ENCODE measurements at places on chromosomes 6 and 20.

GRCh38 chr6:71396410-71396801, 107.8 kb downstream of the OGFRL1 start:
- DNase-seq = no peak

- DNase-seq = no peak
Observed at GRCh38 chr20:24572140-24572539, 102.7 kb downstream of the SYNDIG1 start.

DNA sequence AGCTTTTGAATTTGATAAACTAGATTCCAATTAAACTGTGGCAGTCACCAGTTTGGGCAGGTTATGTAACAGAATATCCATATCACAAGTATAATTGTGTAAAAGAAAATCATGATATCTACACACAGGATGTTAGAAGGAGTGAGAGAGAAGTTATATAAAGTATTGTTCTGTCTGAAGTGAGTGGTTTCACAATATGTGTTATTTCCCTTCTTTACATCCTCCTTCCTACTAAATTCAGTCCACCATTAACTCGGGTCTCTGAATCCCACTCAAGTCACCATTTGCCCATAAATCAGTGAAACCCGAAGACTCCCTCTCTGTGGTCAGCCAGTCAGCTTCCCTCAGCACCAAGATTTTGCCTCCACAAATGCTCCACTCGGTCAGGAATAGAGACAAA, 796 bp downstream of the HLA-DQB1 start:
- DNase-seq = no peak

- no peak for DNase-seq
Observed at GRCh38 chr20:24792641-24793495, 156.2 kb upstream of the CST7 start.

- DNase-seq = no peak
Observed at GRCh38 chr6:141734071-141734840, 398.5 kb upstream of the GJE1 start.

GRCh38 chr6:159181914-159182313, 12.7 kb downstream of the FNDC1 start:
- DNase-seq = no peak

- no peak for DNase-seq
Observed at GRCh38 chr6:387293-387741, 4.2 kb upstream of the IRF4 start.

- no peak for DNase-seq
Observed at GRCh38 chr6:5315881-5316280, 54.6 kb downstream of the FARS2 start.

GRCh38 chr20:24648919-24649318, 179.5 kb downstream of the SYNDIG1 start:
- DNase-seq = no peak

DNA sequence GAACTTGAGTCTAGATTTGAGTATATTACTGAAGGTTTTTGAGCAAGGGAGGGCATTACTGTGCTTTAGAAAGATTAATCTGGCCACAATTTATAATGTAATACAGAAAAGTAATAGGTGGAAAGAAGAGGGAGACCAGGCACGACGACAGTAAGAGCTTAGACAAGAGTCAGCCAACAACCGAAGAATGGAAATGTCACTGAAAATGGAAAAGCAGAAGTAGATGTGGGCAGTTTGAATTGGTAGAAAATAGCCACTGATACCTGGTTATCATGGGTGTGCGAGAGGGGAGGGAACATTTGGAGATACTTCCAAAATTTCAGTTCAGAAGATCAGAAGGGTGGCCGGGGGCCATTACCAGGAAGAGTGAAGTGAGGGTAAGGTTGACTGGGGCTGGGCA, 339.1 kb downstream of the UTRN start:
- no peak for DNase-seq

DNA sequence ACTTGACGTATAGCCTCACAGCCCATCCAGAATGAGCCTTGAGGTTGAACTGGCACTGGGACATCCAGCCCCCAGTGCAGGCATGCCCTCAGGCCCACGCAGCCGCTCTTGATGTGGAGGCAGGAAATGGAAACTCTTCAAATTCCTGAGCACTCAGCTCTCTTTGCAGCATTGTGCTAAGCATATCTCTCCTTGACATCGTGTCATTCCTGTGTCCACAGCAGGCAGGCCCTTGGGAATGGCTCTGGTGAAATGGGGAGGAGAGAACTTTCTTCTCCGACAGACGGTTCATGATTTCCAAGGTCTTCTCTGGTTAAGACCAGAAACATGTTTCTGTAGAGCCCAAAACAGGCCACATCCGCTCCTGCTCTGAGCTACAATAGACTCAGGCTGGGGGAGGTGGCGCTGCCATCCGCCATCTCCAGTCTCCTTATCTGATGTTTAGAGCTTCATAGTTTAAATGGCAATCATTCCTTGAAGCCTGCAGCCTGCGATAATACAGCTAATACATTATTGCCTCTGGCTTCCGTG, 248.8 kb downstream of the CDH4 start:
- no peak for DNase-seq

- DNase-seq = no peak
Observed at GRCh38 chr6:163031931-163032330, 304.2 kb downstream of the PACRG start.

- DNase-seq = peak; percentile 75
Observed at GRCh38 chr6:30325873-30326525, 728 bp upstream of the TRIM39 start.

- DNase-seq = no peak
Observed at GRCh38 chr6:15607603-15608002, 55.2 kb downstream of the DTNBP1 start.

GRCh38 chr20:33866398-33867100, 55.4 kb downstream of the CHMP4B start:
- DNase-seq = no peak

- no peak for DNase-seq
Observed at GRCh38 chr20:22385602-22386305, 198.6 kb downstream of the FOXA2 start.

GRCh38 chr6:149065658-149066556, 251.6 kb upstream of the TAB2 start:
- DNase-seq = peak; percentile 62

GRCh38 chr20:4068708-4069107, 53.4 kb upstream of the RNF24 start:
- DNase-seq = no peak

DNA sequence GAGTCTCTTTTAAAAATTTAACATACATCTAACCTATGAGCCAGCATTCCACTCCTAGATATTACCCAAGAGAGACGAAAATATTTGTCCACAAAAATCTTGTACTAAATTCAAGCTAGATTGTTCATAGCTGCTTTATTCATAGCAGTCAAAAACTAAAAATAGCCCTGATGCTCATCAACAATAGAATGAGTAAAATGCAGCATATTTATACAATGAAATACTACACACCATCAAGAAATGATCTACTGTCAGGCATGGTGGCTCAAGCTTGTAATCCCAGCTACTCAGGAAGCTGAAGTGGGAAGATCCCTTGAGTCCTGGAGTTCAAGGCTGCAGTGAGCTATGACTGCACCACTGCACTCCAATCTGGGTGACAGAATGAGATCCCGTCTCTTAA, 22.0 kb upstream of the SRC start:
- no peak for DNase-seq

DNA sequence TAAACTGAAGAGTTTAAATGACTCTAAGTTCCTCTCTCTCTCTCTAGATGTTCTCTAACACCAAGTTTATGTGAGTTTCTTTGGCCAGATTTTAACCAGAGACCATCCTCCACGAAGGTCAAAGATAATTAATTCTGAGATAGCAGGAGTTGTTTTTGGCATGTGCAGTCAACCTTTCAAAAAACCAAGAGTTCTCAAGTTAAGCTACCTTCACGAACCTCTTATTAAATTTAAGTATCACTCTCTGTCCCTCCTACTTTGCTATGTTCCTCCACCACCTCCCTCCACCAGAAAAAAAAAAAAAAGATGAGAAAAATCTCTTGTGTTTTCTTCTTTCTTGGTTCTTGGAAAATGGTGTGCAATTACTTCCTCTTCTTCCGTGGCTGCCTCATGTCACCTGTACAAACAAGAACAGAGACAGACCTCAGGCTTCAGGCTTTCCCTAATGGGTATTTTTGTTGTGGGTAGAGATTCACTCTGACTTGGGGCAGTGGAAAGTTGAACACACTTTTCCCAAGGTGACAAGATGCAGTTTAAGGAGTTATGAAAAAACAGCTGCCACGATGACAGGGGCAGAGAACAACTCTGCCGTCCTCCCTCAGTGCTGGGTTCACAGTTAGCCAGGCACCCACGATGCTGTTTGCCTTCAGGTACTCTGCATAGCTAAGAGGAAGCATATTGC, 64.3 kb downstream of the ADTRP start:
- DNase-seq = no peak

GRCh38 chr6:105748737-105749161, 337.4 kb upstream of the PRDM1 start:
- no peak for DNase-seq

DNA sequence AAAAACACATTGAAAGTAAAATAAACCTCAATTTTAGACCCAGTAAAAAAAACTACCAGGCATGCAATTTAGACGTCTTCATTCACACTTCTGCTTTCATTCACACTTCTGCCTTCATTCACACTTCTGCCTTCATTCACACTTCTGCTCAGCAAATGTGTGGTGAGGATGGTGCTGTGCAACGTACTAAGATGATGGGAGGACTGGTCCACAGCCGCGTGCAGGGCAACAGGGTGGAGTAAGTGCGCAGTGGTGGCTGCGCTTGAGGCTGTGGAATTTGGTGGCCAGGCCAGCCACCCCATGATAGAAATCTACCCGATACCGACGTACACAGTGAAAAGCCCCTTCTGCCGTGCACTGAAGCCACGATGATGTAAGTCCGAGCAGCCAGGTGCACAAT, 114.3 kb upstream of the CD93 start:
- DNase-seq = no peak

DNA sequence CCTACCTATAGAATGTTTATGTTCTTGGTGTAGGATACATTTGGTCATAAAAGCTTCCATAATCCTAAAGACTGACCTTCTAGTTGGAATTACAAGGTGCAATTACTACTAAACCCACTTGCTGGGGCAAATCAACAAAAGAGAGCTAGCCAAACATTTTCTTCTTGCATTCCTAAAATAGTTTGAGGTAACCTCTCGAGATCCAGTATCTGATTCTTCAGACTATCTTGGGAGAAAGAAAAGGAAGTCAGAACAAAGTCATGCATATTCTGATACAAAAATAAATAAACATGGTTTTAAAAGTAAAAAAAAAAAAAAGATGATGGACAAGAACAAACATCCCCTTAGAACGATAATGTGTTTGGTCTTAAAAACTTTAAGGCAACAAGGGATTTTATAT, 294.2 kb upstream of the RSPO3 start:
- no peak for DNase-seq

GRCh38 chr20:48898210-48898609, 23.3 kb upstream of the ARFGEF2 start:
- no peak for DNase-seq

- peak; percentile 16 for DNase-seq
Observed at GRCh38 chr6:142671791-142672190, 273.2 kb downstream of the HIVEP2 start.

GRCh38 chr20:11207749-11208502, 534.1 kb upstream of the JAG1 start:
- no peak for DNase-seq

GRCh38 chr20:7505835-7506221, 434.4 kb downstream of the HAO1 start:
- no peak for DNase-seq

- no peak for DNase-seq
Observed at GRCh38 chr6:151577257-151577656, 83.4 kb downstream of the CCDC170 start.

- DNase-seq = no peak
Observed at GRCh38 chr6:77318256-77318655, 145.0 kb downstream of the HTR1B start.

GRCh38 chr6:15505463-15505918, 157.3 kb downstream of the DTNBP1 start:
- DNase-seq = no peak

GRCh38 chr20:53677447-53678314, 84.0 kb upstream of the ZNF217 start:
- DNase-seq = no peak

DNA sequence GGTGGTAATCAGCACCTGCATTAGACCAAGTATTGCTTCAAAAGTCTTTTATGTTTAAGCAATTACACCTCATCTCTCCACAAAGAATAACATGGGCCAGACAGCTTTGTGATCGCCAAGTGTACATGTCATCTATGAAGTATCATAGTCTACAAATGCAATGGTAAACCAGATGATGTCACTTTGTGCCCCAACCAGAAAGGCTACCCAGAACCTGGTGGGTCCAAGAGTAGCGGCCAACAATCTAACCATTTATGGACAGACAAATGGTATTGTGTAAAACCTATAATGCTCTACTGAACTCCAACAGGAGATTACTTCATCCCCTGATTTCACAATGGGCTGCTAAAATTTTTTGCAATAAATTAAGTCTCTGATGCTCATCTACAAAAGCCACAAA, 295.9 kb downstream of the GMDS start:
- DNase-seq = no peak

DNA sequence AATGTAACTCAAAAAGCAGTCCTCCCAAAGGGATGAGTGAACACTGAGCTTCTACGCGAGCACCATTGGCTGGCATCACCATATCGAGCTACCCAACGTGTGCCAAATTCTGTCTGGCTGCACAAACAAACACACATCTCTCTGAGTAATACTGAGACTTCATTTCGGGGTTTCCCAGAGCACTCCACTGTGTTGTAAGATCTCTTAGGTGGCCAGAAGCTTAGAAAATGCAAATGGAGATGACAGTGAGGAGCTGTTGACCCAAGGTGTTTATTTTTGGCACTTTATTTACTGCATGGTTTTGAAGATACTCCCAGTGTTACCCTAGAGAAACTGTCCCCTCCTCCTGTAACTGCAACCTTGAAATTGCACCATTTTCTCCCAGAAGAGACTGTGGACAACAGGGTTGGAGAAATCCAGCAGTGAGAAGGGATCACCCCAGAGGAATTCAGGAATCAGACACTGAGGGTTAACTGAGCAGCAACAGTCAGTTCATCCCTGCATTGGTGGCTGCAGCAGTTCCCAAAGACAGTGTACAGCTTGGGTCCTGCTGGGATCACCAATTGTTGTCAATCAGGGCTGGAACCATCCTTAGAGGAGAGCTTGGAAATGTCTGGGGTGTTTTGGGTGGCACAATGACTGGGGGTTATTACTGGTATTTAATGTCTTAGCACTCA, 1.0 kb upstream of the RIPOR2 start:
- DNase-seq = peak; percentile 32

GRCh38 chr6:154868143-154868594, 126.9 kb upstream of the TIAM2 start:
- DNase-seq = no peak

All from memory B cell (primary cell).